ENCODE measurements at places on chromosomes 5 and 9.

- DNase-seq, result no peak
These were observed 16.5 kb downstream of the CSF2 start for GRCh38 chr5:132090107-132090506.

GRCh38 chr5:14628346-14628745, 36.2 kb upstream of the OTULIN start:
- no peak for DNase-seq

GRCh38 chr9:134895908-134896833, 15.6 kb downstream of the FCN2 start:
- DNase-seq, result no peak

DNA sequence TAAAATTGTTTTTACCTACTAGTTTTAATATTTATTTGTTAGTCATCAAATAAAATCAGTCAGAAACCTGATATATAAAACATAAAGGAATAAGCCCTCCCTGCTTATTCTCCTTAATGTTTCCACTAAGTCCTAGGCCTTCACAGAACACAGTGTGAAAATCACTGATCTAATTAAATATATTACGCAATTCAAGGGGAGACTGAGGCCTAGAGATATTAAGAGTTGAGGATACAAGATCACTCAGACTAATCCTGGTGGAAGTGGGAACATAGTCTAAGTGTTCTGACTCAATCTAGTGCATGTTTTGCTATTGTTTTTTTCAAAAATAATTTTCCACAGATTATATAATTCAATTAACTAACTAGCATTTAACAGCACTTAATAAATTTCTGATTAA, 401.1 kb downstream of the SLCO4C1 start:
- DNase-seq, result no peak

GRCh38 chr5:142023836-142024235, 11.0 kb upstream of the GNPDA1 start:
- DNase-seq, result peak; percentile 55

- DNase-seq, result no peak
These were observed 16.2 kb downstream of the ENHO start for GRCh38 chr9:34506623-34507022.

GRCh38 chr5:156326718-156327259, at the start of gene SGCD:
SGCD (plus strand) TSS chr5:156327164.
- no peak for DNase-seq

DNA sequence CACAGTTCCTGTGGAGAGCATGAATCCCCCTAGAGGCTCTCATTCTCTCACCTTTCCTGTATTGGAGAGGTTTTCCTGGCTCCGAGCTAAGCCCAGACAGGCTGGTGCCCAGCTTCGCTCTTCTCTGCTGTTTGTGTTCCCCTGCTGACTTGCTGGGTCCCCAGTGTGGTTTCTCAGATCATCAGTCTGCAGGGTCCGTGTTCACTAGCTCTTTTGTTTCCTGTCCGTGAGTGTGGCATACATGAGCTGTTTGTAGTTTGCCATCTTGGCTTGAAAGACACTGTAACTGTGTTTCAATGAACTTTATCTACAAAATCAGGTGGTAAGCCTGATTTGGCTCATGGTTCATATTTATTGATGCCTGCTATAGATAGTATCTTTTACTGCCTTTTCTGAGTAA, 23.8 kb downstream of the LOX start:
- no peak for DNase-seq

DNA sequence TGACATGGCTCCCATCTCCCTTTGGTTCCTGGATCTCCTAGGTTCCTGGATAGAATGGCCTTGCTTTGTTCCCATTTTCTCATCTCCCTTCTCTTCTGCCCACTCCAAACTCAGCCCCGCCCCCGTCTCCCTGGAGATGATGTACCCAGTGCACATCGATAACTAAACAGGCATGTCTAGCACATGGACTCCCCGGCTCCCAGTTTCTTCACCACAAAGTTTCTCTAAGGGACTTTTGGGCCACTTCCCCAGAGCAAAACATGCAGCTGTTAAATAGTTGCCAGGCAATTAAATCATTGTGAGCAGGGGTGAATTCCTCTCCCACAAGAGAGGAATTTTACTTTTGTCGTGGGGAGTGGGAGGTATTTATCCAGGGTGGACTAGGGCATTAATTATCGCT, 259.0 kb downstream of the GADD45G start:
- DNase-seq, result no peak

GRCh38 chr5:65141493-65141892, 340.2 kb downstream of the ADAMTS6 start:
- peak; percentile 78 for DNase-seq

DNA sequence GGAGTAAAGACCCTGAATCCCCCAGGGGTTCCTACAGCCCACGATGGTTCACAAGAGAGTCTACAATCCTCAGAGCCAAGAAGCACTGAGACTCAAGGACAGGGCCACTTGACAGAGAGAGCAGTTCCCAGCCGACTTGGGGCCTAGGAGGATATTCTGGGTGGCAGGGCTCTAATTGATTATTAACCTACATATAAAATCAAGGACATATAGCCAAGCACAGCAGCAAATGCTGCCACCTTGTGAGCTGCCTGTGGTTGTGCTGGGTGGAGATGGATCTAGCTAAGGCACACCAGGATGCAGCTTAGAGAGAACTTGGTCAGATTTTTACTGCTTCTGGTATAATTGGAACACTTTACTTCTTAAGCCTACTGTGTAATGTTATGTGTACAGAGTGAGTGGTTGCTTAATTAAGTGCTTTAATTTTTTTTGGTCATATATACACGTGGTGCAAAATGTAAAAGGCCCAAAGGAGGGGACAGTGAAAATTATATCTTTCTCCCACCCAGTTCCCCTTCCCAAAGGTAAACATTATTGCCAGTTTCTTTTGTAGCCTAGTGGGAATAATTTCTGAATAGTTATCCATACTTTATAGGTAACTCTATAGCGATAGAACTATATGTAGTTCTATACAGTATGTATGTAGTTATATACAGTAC, 78.8 kb downstream of the F2RL2 start:
- DNase-seq, result no peak

GRCh38 chr5:7422316-7423106, 26.6 kb downstream of the ADCY2 start:
- no peak for DNase-seq

GRCh38 chr5:133735346-133735745, 123.0 kb upstream of the FSTL4 start:
- peak; percentile 15 for DNase-seq

- no peak for DNase-seq
These were observed 4.6 kb downstream of the MRPL41 start for GRCh38 chr9:137556069-137556838.

GRCh38 chr9:133485531-133486260, 6.8 kb upstream of the SLC2A6 start:
- no peak for DNase-seq

DNA sequence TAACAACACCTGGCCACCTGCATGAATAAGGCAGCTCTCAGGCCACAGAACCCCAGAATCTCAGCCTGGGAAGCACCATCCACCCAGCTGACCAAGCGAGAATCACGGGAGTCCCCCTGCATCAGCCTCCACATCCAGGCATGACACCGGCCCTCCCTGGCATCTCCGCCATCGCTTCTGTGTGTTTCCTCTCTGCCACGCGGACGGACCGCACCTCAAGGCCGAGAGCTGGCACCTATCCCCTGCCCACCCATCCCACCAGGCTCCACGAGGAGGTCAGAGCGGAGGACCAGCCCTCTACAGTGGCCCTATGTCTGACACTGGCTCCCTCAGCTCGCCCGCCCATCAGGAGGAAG, 134.7 kb downstream of the COL23A1 start:
- no peak for DNase-seq

GRCh38 chr9:21081999-21082398, 4.3 kb upstream of the IFNB1 start:
- DNase-seq, result no peak

GRCh38 chr5:179801304-179802206, 5.1 kb downstream of the MGAT4B start:
- no peak for DNase-seq

DNA sequence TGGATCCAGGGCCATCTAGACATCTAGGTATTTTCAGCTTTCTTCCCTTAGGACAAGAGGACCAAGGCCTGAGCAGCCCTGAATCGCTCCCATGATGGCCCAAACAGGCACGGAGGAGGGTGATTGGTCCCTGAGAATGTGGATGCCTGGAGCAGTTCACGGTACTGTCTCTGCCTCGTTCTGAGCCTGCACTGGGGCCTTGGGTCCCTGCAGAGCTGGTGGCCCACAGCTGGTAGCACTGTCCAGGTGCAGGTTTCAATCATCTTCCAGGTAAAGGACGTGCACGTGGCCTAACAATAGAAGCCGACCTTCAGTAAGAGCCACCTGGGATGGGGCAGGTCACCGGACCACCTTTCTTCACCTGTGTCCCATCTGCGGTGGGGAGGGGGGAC, 19.4 kb upstream of the FCN1 start:
- no peak for DNase-seq

DNA sequence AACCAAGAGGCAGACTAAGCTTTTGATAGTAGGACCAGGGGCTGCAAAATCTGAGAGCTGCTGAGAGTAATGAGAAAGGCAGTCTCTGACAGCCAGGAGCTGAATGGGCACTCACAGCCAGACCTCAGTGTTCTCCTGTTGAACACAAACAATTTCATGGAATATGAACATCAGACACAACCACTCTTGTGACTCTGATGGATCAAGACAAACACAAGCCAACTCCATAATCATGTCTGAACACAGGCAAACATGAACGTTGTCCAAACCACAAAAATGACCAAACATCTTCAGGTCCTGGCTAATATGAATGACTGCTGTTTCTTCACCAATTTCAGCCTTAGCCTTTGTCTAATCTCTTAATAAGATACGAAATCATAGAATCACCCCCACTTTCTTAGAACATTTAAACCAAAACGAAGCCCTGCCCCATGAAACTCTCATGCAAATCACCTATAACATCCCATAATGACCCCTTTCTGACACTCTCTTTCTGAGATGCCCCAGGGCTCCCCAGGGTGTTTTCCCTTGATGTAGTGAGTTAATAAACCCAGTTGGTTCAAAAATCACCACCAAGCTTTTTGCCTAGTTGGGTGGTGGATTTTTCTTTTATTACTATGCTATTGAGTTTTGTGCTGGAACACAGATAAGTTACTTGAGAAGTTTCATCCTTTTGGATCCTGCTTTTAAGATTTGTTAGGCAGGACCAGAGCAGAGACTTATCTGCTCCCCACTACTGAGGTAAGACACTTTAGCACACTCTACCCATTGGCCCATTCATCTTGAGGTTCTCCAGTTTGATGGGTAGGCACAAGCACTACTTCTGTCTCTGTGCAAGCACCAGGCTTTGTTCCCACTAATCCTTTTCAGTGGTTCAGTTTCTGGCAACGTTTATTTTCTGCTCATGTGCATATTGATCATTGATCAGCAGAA, 5.9 kb upstream of the ERAP2 start:
- no peak for DNase-seq
